ENCODE measurements at places on chromosomes 2 and 18.

GRCh38 chr2:201254081-201254730 is 6.1 kb upstream of the CASP8 start:
- no peak for DNase-seq

- no peak for DNase-seq
Measured at GRCh38 chr2:170736628-170737027, 21.5 kb downstream of the SP5 start.

- DNase-seq = no peak
Measured at GRCh38 chr2:36489281-36489680, 108.7 kb downstream of the FEZ2 start.

GRCh38 chr2:109257653-109258052 is 128.6 kb downstream of the SH3RF3 start:
- no peak for DNase-seq

- DNase-seq = no peak
Measured at GRCh38 chr2:21191535-21191934, 67.8 kb downstream of the TDRD15 start.

GRCh38 chr2:27831279-27832050 is 58.7 kb downstream of the RBKS start:
- no peak for DNase-seq

GRCh38 chr2:69694894-69695849 is 46.8 kb upstream of the ANXA4 start:
- peak; percentile 25 for DNase-seq

DNA sequence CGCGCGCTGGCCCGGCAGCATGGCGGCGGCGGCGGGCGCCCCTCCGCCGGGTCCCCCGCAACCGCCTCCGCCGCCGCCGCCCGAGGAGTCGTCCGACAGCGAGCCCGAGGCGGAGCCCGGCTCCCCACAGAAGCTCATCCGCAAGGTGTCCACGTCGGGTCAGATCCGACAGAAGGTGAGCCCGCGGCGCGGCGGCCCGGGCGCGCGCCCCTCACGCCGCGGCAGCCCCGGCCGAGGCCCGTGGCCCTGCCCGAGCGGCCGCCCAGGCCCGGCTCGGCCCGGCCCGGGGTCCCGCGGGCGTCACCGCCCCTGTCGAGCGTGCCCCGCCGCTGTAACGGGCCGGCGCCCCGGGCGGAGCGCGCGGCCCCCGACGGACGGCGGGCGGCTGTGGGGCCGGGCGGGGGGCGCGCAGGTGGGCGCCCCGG is 218 bp downstream of the DGKD start:
- no peak for DNase-seq

- DNase-seq = no peak
Measured at GRCh38 chr2:118351796-118352195, 263.5 kb downstream of the INSIG2 start.

GRCh38 chr2:68452158-68452900 is 14.8 kb downstream of the FBXO48 start:
- no peak for DNase-seq

GRCh38 chr2:55839182-55839819 is 84.3 kb downstream of the EFEMP1 start:
- DNase-seq = no peak

DNA sequence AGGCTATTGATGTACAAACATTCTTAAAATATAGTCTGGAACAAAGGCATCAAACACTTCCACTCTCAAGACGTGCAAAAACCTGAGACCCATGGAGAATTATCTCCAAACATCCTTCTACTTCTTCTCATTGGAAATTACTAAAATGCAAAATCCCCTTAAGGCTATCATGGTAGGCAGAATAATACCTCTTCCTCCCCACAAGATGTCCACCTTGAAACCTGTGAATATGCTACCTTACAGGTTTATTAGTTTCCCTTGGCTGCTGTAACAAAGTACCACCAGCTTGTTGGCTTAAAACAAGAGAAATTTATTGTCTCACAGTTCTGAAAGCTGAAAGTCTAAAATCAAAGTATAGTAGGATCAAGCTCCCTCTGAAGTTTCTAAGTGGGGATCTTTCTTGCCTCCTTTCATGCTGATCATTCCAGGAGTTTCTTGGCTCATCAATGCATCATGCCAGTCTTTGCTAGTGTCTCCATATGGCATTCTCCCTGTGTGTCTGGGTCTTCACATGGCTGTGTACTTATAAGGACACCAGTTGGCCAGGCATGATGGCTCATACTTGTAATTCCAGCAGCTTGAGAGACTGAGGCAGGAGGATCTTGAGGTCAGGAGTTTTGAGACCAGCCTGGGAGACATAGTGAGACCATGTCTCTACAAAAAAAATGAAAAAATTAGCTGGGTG is 163.7 kb upstream of the NCK2 start:
- DNase-seq = no peak

DNA sequence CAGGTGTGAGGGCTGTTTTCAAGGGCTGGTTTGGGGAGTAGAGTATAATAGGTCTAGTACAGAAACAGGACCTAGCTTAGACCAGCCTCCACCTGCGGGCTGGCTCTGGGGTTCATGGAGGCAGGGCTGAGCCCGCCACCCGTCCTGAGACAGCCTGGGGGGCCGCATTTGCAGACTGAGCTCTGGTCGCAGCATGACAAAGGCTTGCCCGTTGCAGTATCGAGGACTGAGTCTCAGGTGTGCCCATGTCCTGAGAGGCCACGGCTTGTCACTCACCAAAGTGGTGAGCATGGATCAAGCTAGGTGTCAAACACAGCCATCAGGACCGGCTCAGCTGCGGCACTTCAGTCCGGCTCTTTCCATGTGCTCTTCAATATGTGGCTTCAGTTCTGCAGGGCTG is 144.7 kb downstream of the KLHL29 start:
- no peak for DNase-seq

DNA sequence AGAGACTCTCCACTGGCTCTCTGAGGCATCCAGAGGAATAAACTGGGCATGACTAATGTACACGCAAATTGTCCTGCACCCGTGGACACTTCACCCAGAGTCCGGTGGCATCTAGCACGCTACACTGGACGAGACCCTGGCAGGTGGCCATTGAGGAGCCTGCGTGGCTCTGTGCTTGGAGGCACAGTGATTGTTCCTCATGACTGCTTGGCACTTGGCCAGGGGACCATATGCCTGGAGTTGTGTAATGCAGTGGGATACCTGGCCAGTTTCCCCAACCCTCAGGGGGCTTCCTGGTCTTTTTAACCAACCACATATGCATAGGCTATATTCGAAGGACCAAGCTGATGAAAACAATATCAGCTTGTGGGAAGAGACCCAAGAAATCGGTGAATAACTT is 66.6 kb downstream of the MTCL1 start:
- DNase-seq = no peak

DNA sequence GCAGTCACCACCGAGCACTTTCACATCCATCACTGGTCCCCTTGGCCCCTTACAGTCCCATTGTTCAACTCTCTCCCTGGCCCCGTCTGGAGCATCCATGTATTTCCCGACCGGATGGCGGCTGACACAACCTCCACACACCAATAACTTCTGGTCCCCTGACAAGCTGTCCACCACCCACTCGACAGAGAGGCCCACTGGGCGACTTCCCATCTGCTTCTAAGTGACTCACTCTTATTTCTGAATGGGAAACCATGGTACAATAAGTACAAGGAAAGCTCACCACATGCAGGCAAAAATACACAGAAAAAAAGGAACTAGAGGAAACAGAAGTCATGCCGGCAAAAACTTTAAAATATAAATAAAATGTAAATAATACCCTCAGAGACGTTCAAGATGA is 82.9 kb upstream of the RAB12 start:
- no peak for DNase-seq

DNA sequence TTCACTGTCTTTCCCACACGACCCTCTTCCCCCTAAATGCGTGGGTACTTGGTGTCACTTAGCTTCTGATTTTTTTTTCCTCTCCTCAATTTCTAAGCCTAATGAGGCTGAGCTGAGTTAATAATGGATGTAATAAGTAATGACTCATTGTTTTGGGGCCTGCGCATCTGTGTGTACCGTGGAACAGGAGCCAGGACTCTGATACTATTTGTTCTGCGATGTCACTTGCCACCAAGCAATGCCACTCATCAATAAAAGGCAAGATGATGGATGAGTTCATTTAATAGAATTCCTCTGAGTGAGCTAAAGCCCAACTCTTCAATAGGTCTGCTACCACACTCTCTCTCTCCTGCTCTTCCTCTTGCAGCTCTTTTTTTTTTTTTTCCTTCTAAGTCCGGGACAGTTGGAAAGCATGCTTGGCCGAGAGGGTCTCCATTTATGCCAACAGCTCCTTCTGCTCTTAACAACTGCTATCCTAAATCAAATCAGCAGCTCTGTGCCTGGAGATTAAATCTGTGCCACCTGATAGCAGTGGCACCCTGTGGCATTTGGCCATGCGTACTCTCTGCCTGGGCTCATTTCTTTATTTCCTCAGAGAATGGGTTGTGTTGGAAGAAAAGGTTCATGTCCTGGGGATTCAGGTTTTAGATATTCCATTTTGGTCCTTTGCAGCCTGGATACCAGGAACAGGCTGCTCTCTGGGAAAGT is 1284.2 kb upstream of the PIK3C3 start:
- no peak for DNase-seq

- DNase-seq = no peak
Measured at GRCh38 chr2:230930149-230930780, 5.2 kb upstream of the GPR55 start.

- DNase-seq = no peak
Measured at GRCh38 chr2:30300456-30301221, 69.3 kb downstream of the LBH start.

DNA sequence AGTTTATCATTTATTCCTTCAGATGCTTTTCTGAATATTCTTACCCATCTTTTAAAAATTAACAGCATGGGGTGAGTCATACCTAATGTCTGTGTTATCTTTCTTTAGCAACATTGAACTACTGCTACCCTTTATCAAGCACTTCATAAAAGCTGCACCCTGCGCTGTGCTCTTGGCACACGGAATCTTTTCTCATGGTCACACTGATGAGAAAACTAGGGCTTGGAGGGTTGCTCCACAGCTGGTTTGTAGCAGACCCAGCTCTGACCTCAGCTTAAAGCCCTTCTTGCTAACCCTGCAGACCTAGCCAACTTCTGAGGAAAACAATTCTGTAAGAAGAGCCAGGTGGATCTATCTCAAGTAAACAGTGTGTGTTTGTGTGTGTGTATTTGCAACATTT is 106.3 kb downstream of the RNF144A start:
- DNase-seq = no peak

GRCh38 chr2:163364736-163365135 is 371.1 kb downstream of the FIGN start:
- DNase-seq = no peak

GRCh38 chr2:122255924-122256323 is 500.5 kb downstream of the TSN start:
- no peak for DNase-seq

DNA sequence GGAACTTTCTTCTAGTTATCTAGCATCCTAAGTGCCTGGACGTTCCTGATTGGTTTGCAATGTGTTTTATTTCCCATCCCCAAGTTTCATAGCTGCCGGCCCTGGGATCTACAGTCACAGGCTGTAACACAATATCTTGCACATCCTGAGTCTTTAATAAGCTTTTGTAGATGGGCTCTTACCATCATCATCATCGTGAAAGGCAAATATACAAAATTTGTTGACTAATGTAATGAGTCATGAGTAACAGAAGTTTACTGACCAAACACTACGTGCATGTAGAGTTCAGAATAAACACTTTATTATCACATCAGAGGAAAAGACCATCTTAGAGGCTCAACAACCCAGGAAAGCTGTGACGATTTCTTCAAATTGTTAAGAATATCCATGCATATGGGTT is 8.1 kb upstream of the TYMS start:
- DNase-seq = no peak

- no peak for DNase-seq
Measured at GRCh38 chr2:215771241-215771640, 242.1 kb downstream of the MREG start.

- no peak for DNase-seq
Measured at GRCh38 chr2:61471905-61472805, 1.3 kb upstream of the USP34 start.

DNA sequence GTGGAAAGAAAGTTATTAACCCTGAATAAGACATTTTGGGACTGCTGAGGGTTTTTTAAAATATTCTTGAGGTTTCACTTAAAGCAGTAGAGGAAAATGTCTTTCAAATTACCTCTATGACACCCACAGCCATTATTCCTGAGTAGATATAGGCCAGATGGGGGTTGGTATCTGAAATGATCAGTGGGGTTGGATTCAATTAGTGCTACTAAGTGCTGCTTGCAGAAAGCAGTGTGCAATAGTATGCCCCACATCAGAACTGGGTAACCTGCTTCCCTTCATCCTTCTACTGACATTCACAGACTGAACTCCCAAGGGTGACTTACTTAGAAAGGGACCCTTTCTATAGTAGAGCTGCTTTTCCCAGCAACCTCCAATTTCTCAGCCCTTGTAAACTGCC is 7.3 kb upstream of the ETAA1 start:
- no peak for DNase-seq

DNA sequence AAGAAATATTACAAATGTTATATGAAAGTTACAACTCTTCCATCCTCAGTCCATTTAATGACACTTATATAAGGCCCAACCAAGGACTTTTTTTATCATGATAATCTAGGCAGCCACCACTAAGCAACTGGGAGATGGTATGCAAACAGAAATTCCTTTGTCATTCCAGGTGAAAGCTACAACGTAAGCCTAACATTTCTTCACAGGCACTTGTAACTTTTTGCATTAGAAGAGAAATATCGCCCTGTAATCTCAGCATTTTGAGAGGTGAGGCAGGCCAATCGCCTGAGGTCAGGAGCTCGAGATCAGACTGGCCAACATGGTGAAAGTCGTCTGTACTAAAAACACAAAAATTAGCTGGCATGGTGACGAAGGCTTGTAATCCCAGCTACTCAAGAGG is 581.2 kb upstream of the SLC8A1 start:
- DNase-seq = no peak

DNA sequence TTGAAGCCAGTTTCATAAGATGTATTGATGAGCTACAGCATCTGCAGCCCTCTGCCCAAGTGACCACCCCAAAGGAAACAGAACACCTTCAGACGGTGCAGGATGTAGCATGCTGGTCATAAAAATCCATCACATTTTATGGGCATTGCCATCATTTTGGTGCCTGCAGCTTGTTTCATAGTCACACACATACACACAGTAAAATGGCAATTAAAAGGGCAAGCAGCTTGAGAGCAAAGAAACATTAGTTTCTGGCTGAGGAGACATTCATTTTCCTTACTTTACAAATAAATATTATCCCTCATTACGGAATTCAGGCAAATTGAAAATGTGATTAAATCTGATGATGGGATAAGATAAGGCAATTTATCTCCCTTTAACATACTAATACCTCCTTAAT is 13.4 kb downstream of the MYO5B start:
- no peak for DNase-seq

DNA sequence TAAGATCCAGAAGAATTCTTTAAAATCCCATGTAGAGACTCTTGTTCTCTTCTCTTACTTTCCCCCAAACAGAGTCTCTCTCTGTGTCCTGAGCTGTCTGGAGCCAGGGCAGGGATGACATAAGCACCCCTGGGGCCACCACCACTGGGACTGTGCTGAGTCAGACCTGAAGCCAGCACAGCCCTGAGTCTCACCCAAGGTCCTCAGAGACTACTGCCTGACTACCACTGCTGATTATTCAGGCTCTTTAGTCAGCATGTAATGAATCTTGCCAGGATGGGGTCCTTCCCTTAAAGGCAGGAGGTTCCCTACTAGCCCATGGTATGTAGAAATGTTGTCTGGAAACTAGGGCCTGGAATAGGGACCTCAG is 34.9 kb upstream of the DYNC1I2 start:
- no peak for DNase-seq

Measured in nephron progenitor cell (in vitro differentiated cells).